ENCODE measurements at places on chromosomes 6 and 20.

- H3K27me3 ChIP-seq, result peaks cover 24% of the 10 kb centered on the region
- no peak overlapping the region for H3K4me3 ChIP-seq
- no peak for DNase-seq
These were observed 24.2 kb downstream of the AKAP12 start for GRCh38 chr6:151263967-151264366.

GRCh38 chr20:35954907-35955251 lies 577 bp upstream of the SCAND1 start:
- peak overlapping the region; percentile 97 for H3K4me3 ChIP-seq
- H3K27ac ChIP-seq, result peak overlapping the region; percentile 100
- no peaks in the 10 kb centered on the region for H3K27me3 ChIP-seq
- peaks cover 8% of the 10 kb centered on the region for H3K36me3 ChIP-seq

GRCh38 chr6:42396720-42397119 lies 55.0 kb downstream of the TRERF1 start:
- H3K4me1 ChIP-seq, result peaks cover 86% of the 10 kb centered on the region
- H3K36me3 ChIP-seq, result peaks cover 12% of the 10 kb centered on the region
- H3K27me3 ChIP-seq, result no peaks in the 10 kb centered on the region

- H3K36me3 ChIP-seq, result peaks cover 18% of the 10 kb centered on the region
- H3K27ac ChIP-seq, result no peak overlapping the region
- no peak overlapping the region for H3K4me3 ChIP-seq
- DNase-seq, result no peak
These were observed 2.1 kb downstream of the EPM2A start for GRCh38 chr6:145733207-145733606.

GRCh38 chr6:145689529-145689928 lies 45.8 kb downstream of the EPM2A start:
- H3K27ac ChIP-seq, result no peak overlapping the region
- DNase-seq, result no peak
- no peaks in the 10 kb centered on the region for H3K4me1 ChIP-seq
- H3K36me3 ChIP-seq, result peaks cover 11% of the 10 kb centered on the region
- no peak overlapping the region for H3K4me3 ChIP-seq

DNA sequence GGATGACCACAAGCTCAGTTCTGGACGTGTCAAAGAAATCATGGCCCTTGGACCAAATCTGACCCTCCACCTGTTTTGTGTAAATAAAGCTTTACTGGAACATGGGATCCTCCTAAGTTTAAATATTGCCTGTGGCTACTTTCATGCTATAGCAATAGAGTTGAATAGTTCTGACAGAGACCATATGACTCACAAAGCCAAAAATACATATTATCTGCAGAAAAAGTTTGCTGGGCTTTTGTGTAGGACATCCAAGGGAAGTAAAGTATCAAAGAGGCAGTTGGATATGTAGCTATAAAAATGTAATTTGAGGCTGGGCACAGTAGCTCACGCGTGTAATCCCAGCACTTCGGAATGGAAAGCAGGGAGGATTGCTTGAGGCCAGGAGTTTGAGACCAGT lies 78.9 kb downstream of the TOX2 start:
- H3K36me3 ChIP-seq, result peaks cover 3% of the 10 kb centered on the region
- no peak for DNase-seq
- no peak overlapping the region for H3K4me3 ChIP-seq
- no peaks in the 10 kb centered on the region for H3K27me3 ChIP-seq
- H3K4me1 ChIP-seq, result peaks cover 11% of the 10 kb centered on the region
- H3K27ac ChIP-seq, result no peak overlapping the region

DNA sequence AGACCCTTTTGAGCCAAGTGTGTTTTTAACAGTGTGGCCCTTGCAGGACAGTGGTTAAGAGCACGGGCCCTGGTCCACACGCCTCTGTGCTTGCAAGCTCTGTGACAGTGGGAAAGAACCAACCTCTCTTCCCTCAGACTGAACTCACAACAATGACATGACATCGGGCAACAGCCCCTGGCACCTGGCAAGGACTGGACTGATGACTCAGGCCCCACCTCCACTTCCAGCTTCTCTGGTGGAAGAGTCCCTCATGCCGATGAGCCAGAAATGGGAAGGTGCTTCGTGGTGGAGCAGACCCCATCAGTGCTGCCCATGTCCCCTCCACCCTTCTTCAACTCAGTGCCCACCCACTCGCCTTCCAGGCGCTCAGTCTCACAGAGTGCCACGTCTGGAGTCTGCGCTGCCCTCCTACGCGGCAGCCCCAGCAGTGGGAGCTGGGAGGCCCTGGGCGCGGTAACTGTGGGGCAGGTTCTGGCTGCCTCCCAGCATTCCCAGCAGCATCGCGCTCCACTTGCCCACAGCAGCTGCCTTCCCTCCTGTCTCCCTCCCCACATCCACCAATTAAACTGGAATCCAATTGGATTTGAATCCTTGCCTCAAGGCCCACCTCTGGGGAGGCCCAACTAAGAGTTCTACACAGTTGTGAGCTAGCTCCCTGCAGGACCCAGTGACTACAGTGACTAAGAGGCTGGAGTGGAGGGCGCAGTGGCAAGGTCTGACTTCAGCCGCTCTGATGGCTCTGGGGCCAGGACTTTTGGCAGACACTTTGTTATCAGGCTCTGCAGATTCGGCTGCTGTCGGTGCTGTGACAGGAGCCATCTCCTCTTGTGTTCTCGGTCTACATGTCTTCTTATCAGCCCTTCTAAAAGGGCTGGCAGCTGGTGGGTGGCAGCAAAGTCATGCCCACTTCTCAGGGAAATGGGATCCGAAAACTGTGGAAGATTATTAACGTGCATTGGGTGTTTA lies 156.8 kb upstream of the MLN start:
- no peaks in the 10 kb centered on the region for H3K36me3 ChIP-seq
- no peaks in the 10 kb centered on the region for H3K27me3 ChIP-seq
- no peak overlapping the region for H3K4me3 ChIP-seq
- H3K27ac ChIP-seq, result no peak overlapping the region
- no peak for DNase-seq
- peaks cover 5% of the 10 kb centered on the region for H3K4me1 ChIP-seq

DNA sequence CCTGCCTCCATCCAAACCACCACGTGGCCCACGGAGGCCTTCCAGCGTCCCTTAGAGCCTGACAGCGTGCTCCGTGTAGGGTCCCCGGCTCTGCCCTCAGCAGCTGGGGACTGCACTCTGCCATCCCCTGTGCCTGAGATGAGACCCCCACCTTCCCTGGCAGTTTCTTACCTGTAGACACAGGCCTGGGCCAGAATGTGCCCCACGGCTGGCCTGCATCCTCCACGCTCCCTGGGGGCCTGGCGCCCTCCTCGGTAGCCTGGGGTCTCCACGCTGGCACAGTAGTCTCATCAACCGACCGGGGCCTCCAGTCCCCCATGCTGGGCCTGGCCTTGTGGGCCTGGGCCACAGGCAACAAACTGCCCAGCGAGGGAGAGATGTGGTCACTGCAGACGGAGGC lies 9.6 kb downstream of the DACT2 start:
- H3K27ac ChIP-seq, result no peak overlapping the region
- no peaks in the 10 kb centered on the region for H3K36me3 ChIP-seq
- no peak for DNase-seq
- H3K27me3 ChIP-seq, result peaks cover 11% of the 10 kb centered on the region
- H3K4me1 ChIP-seq, result no peaks in the 10 kb centered on the region

DNA sequence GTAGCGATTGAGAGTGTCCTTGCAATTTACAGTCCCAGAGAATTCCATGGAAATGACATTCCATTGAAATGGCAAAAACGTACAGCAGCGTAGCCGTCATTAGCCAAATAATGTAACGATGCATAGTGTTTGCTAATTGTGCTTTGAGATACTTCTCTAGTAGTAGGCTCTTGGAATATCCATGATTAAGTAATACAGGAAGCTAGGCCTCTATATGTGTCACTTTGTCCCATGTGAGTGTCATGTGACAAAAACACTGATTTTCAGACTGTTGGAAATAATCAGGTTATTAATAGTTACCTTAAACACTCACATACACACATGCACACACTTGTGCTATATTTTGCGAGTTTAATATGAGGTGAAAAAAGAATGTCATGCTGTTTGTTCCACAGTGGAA lies 35.2 kb downstream of the SLX4IP start:
- peaks cover 2% of the 10 kb centered on the region for H3K36me3 ChIP-seq
- H3K27ac ChIP-seq, result no peak overlapping the region
- DNase-seq, result no peak
- H3K27me3 ChIP-seq, result no peaks in the 10 kb centered on the region

DNA sequence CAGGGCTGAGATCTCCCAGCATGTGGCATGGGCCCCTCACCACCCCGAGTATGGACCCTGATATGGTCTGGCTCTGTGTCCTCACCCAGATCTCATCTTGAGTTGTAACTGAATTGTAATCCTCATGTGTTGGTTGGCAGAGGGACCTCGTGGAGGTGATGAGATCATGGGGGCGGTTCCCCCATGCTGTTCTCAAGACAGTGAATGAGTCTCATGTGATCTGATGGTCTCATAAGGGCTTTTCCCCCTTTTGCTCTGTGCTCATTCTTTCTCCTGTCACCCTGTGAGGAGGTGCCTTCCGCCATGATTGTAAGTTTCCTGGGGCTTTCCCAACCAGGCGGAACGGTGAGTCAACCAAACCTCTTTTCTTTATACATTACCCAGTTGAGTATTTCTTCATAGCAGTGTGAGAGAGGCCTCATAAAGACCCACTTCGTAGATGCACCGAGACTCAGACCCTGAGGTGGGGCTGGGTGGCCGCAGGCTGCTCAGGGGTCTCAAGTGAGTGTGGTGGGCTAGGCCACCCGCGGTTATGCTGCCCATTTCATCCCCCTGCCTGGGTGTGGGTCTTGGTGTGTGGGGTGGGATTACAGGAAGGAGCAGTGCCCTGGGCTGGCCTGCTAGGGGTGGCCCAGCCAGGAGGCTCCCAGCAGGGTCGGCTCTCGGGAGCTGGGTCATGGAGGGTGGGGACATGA lies 26.2 kb upstream of the GATA5 start:
- H3K4me3 ChIP-seq, result peak overlapping the region; percentile 50
- peak; percentile 89 for DNase-seq
- H3K4me1 ChIP-seq, result peaks cover 32% of the 10 kb centered on the region
- H3K27ac ChIP-seq, result peak overlapping the region; percentile 82

DNA sequence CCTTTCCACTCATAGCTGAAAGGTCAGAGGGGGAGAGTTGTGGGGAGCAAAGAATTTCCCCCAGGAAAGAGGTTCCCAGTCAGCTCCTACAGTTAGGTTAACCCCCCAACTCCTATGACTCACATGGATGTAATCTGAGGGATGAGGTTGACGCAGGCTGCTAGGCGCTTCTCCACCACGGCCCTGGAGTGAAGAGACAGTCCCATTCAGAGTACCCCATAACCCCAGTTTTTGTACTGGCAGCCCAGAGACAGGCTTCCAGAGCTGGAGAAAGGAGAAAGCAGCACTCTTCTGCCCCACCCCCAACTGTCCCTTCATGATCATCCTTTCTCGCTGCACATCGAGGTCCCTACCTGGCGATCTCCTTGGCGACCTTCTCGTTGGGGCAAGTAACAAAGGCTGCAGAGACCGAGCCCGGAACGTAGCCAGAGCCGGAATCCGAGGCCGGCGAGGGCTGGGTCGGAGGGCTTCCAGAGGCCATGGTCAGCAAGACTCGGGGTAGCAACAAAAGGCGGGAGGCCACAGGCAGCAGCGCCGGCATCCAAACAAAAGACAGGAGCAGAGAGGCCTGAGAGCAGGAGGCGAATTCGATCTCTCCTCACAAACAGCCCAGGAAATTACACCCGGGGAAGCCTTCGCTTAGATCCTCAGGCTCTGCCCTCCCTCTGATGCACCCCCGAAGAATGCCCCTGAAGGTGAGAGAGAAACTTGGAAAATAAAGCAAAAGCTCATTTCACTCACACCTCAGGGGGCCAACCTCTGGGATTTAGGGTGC lies 592 bp downstream of the CUTA start:
- peak overlapping the region; percentile 96 for H3K27ac ChIP-seq
- peak; percentile 54 for DNase-seq
- H3K4me1 ChIP-seq, result peaks cover 60% of the 10 kb centered on the region
- peaks cover 38% of the 10 kb centered on the region for H3K36me3 ChIP-seq
- no peaks in the 10 kb centered on the region for H3K27me3 ChIP-seq
